ENCODE measurements at places on chromosomes 1 and 21.
A peak's percentile ranks its signal among the peaks of the same experiment; 100 is the strongest.

- DNase-seq = no peak
Observed at GRCh38 chr1:227885648-227886502, 61.9 kb downstream of the WNT9A start.

DNA sequence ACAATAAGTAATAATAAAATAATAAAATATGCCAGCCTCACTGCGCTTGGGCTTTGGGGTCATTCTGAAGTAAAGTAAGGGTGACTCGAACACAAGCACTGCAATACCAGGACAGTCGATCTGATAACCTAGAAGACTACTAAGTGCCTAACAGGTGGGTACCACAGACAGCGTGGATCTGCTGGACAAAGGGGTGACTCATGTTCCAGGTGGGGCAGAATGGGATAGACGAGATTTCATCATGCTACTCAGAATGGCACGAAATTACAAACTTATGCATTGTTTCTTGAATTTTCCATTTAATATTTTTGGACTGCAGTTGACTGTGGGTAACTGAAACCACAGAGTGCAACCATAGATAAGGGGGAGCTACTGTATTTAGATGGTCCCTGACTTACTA lies 221.1 kb upstream of the GREM2 start:
- no peak for DNase-seq

- no peak for DNase-seq
Observed at GRCh38 chr1:223500560-223501425, 107.6 kb downstream of the CCDC185 start.

GRCh38 chr1:167499664-167500101 lies 18.6 kb downstream of the CD247 start:
- no peak for DNase-seq

- DNase-seq = no peak
Observed at GRCh38 chr1:168613038-168613451, 36.6 kb downstream of the XCL1 start.

GRCh38 chr21:38506661-38507281 lies 8.5 kb upstream of the ERG start:
- DNase-seq = no peak

- DNase-seq = no peak
Observed at GRCh38 chr1:109240158-109241152, 8.9 kb upstream of the CELSR2 start.

GRCh38 chr1:196609370-196609737 lies 1.1 kb upstream of the KCNT2 start:
- no peak for DNase-seq

- no peak for DNase-seq
Observed at GRCh38 chr1:181608948-181609347, 125.6 kb downstream of the CACNA1E start.

DNA sequence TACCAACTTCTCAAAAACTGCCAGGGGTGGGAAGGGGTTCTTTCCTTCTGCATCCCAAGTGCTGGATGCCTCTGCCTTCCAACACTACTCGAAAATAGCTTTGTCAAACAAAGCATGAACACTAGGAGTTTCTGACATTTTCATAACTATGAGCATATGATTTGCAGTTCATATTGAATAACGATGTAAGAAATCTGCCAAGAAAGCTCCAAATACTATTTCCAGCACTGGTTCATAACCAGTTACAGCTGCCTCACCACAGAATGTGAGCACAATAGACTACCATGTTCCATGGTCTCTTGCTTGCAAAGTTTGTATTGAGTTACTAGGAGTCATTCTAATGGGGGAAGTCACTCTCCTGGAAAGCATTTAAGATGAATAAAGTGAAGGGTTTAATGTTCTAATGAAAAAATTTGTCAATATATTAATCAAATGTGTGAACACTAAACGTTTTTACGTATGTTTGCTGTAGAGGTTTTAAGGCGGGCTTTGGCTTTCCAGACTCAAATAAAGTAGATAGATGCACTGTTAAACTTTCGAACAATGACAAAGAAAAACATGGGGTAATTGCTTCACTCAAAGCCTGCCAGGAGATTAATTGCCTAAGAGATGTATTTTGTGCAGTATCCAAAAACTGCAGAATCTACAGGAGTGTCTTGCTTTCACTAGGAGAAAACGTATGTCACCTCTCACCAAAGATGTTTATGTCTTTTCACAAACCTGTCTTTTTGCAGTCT lies 78.6 kb upstream of the UBE2U start:
- DNase-seq = no peak

DNA sequence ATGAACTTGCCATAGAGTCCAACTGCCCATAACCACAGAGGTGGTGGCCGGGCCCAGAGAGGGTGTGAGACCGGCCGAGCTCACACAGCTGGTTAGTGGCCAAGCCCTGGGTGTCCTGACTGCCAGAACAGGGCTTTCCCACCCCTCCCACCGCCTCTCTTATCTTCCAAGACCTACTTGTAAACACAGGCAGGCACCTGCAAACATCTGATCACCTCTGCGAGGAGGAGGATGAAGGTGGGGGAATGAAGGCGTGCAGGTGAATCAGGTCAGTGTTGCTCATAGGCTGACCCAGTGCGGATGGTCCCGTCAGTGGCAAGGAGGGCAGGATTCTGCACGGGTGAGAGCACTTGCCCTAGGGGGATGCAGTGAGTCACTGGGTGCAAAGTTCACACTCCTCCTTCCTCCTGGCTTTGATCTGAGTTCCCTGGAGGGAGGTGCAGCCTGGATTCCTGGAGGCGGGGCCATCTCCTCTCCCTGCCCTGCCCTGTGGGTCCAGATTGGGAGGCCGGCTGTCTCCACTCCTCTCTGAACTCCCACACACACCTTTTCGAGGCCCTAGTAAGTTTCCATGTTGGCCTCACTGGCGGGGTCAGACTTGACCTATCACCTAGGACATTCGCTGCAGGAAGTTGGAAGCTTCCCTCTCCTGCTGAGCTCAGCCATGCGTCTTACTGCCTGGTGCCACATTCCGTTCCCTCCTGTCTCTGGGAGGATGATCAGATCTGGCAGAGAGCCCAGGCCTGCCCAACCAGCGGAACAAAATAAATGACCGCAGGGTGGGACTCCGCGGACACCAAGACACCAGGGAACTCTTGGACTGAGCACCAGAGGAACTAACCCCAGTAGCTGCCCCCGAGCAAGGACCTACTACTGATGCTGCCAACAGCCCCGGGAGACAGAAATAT lies 7.3 kb downstream of the UQCRHL start:
- DNase-seq = no peak

- peak; percentile 38 for DNase-seq
Observed at GRCh38 chr1:184973272-184974055, 844 bp downstream of the NIBAN1 start.

- no peak for DNase-seq
Observed at GRCh38 chr1:75539230-75540116, 71.4 kb downstream of the SLC44A5 start.

DNA sequence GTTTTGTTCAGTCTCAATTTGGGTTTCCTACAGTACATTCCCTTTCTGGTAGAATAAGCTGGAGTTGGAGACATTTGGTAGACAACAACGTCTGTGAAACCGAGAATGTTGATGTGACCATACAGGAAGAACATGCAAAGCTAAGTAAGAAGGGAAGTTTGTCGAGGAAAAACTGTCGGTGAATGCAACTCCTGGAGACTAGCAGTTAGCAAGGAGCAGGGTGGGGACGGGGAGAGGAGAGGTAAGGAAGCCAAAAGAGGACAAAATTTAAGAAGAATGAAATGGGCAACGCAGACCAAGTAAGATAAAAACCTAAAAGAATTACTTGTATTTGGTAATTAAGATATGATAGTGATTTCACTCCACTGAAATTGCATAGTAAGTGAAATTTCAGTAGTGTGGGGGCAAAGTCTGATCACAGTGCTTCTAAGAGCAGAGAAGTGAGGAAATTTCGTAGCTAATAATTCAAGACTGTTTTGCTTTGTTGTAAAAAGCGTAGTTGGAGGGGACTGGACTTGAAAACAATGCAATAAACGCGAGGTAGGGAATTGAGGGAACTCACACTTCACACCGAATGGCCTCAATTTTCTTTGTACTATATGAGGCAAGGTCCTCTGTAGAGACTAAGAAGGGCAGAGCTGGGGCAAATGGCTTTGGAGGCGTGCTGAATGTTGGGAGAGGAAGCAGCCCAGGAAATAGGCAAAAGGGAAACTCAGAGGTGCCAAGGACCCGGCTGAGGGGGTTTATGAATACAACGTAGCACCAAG lies 787 bp upstream of the GIPC2 start:
- no peak for DNase-seq

DNA sequence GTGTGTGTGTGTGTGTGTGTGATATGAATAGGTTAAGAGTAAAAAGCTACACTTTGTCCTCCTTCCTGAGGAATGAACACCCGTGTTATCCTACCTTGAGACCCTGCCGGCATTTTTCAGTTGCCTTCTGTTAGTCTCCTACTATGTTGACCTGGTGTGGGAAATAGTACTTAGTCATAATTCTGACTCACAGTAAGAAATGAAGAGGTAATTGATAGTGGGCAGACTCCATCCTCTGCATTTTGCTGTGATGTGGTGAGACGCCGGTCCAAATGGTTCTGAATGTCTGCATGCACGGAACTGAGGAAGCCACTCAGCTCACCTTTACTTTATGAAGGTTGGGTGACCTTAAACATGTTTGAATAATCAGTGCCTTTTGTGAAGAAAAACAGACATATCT lies 12.6 kb downstream of the CD101 start:
- no peak for DNase-seq

GRCh38 chr1:181438013-181438412 lies 45.3 kb upstream of the CACNA1E start:
- no peak for DNase-seq

GRCh38 chr1:226601456-226601855 lies 52.9 kb downstream of the STUM start:
- no peak for DNase-seq

- no peak for DNase-seq
Observed at GRCh38 chr1:186534401-186534800, 73.5 kb upstream of the PDC start.

DNA sequence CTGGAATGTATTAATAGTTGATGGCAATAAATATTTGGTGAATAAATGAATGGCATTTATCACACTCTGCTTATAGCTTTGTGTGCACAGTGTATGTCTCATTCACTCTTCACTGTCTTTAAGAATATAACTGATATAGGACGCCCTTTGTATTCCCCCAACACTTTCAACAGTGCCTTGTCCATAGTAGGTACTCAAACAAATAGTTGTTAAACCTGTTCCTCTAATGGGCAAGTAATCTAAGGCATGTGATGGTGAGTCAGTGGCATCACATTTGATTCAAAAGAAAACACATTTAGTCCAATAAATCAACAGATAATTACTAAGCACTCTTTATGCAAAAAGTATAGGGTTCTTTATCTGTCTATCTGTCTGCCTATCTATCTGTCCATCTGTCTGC lies 11.2 kb upstream of the RXRG start:
- DNase-seq = no peak

DNA sequence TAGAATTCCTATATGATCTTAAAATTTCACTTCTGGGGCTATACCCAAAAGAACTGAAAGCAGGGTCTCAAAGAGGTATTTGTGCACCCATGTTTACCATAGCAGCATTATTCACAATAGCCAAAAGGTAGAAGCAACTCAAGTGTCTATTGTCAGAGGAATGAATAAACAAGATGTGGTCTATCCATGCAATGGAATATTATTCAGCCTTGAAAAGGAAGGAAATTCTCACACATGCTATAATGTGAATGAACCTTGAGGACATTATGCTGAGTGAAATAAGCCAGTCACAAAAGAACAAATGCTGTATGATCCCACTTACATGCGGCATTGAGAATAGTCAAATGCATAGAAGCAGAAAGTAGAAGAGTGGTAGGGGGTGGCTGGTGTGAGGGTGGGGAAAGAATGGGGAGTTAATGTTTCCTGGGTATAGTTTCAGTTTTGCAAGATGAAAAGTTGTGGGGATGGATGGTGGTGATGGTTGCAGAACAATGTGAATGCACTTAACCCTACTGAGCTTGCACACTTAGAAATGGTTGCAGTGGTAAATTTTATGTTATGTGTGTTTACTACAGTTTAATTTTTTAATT lies 122.4 kb downstream of the TOMM20 start:
- no peak for DNase-seq

- DNase-seq = no peak
Observed at GRCh38 chr1:228735871-228736586, 750 bp downstream of the RHOU start.

DNA sequence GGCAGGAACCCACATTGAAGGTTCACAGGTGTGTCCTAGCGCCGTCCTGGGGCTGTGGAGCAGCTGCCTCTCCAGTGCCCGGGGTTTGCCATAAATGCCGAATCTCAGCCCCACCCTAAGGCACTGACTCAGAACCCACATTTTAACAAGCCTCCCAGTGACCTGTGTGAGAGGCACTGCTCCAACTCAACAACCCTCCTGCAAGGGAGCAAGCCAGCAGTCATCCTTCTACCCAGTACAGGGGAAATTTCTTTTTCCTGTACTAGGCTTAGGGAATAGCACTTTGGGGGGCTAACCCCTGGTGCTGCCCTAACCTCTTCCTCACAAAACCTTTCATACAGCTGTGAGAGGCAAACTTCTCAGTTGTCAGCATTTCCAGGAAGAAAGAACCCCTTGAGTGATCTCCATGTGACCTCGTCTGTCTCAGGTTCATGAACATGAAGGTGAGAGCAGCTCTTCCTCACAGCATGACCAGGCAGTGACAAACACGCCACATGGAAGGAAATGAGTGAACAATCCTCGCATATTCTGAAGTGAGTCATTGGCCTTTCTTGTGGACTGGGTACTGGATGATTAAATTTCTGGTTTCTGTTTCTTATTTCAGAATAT lies 11.4 kb upstream of the BCAR3 start:
- DNase-seq = no peak

DNA sequence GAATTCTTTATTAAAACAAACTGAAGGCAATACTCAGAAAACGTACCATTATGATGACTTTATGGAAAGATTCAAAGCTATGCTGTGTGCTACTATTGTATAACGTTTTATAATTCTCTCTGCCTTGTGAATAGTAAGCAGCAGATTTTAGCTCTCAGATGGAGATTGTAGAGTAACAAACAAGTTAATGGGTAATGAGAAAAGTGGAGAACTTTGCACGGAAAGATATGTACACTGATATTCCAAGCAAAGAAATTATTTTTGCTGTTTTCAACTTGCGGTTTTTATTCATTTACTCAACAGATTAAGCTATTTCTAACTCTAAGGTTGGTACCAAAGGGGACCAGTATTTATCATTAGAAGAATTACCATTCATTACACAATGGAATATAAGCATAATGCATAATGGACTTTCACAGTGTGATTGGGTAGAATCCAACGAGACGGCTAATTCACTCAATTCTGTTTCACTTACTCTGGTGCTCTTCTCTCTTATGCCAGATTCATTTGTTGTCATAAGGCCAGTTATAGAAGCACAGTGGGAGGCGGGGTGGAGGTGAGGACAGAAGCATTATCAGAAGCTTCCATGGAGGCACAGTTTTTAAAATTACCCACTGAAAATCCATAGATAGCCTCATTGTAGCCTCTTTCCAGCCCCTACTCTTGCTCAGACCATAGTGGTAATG lies 38.6 kb downstream of the ATP1B1 start:
- DNase-seq = peak; percentile 60
